ENCODE measurements at places on chromosomes 13 and 19.
A peak's percentile ranks its signal among the peaks of the same experiment; 100 is the strongest.

- DNase-seq = no peak
Observed at GRCh38 chr13:99199541-99200431, 868 bp upstream of the UBAC2 start.

- DNase-seq = no peak
Observed at GRCh38 chr13:31207661-31208552, 8.1 kb downstream of the B3GLCT start.

DNA sequence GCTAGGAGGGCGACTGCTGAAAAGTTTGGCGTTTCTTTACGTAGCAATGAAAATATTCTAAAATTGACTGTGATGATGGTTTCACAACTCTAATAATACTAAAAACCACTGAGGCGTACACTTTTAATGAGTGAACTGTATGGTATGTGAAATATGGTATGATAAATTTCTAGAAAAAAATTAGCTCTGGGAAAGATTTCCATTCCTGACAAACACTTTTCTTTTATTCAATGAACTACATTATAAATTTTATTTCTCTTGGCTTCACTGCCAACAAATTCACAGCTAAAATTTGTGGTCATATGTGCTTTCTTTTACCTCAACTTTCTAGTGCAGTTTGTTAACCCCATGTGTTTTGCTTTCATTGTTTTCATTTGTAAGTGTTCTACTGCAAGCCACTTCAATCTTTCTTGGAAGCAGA lies 11.1 kb downstream of the ZC3H13 start:
- no peak for DNase-seq

GRCh38 chr19:15433519-15434069 lies 14.8 kb upstream of the AKAP8L start:
- no peak for DNase-seq

DNA sequence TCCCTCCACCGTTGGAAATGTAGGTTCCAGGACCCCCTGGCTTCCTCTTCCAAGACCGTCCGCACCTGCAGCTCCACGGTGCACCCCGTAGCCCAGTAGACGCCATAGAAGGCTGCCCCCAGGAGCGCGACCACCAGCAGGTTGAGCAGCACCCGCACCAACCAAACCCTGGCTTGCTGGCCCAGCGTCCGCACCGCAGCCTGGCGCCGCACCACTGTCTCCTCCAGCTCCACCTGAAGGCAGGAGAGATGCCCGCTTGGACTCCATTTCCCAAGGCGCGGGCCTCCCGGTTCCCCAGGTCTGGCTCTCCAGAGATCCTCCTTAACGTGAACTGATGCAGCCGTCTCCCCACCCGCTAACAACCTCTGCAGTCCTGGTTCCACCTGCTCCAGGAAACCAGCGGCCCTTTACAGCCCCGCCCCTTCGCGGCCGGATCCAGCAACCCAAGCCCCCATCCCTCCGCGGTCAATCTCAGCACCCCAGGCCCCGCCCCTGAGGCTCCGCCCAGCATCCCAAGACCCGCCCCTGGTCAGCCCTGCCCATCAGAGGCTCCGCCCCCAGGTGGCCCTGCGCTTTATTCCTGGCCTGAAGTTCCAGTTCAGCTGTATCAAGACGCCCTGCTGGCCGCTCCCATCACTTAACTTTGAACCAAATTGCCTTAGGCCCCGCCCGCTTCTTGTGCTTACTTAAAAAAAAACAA lies 5.0 kb upstream of the LENG1 start:
- DNase-seq = peak; percentile 61

DNA sequence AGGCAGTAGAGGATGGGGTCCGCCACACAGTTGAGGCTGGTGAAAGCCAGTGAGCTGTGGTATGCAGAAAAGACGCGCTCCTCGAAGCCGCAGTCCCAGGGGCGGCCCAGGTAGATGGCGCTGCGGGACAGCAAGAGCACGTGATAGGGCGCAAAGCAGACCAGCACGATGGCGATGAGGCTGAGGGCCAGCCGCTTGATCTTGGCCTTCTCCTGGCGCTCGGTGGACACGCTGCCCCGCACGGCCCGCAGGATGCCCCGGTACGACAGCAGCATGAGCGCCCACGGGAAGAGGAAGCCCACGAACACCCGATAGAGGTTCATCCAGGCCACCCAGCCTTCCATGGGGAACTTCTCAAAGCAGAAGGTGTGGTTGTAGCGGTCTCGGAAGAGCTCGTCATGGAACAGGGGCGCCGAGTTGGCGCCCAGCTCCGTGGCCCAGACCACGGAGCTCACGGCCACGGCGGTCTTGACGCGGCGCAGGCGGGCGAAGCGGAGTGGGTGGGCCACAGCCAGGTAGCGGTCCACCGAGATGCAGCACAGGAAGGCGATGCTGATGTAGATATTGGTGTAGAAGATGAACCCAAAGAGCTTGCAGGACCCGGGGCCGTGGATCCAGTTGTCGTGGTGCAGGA lies 6.5 kb upstream of the OPA3 start:
- no peak for DNase-seq

GRCh38 chr13:25927363-25927762 lies 124.5 kb downstream of the SHISA2 start:
- DNase-seq = no peak

- DNase-seq = no peak
Observed at GRCh38 chr13:39783051-39783450, 127.6 kb downstream of the COG6 start.

GRCh38 chr19:41288673-41289530 lies 21.1 kb upstream of the CCDC97 start:
- DNase-seq = no peak

DNA sequence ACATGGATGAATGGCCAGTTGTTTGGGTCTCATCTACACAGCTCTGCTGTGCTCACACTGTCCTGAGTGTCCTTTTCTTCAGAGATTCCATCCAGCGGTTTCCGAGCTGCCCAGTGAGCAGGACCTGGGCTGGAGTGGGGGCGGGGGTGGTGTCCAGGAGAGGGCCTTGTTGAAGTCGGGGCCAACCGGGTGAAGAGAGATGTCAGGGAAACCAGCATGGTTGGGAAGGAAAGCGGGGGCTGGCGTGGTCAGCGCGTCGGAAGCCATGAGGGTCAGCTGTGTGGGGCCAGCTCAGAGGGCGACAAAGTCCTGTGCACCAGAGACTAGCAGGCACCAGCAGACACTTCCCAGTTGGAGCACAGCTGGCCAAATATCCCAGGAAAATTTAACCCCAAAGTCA lies 37.8 kb upstream of the SOX1 start:
- DNase-seq = no peak
